ENCODE measurements at places on chromosomes 16 and 17. TPM values are rescaled to one million over a fixed set of nuclear protein-coding genes. Genes with fewer than 3 reads are reported as not detected.

The AATK gene
- polyA plus RNA-seq: 0.48 TPM

The NTN1 gene
- polyA plus RNA-seq: 0.04 TPM

The SOX8 gene
- polyA plus RNA-seq: 0.13 TPM

The GHDC gene
- 1.2 TPM for polyA plus RNA-seq

The AFMID gene
- polyA plus RNA-seq: 37.2 TPM

The KRT14 gene
- polyA plus RNA-seq: not detected

The INCA1 gene
- 2.5 TPM for polyA plus RNA-seq

The GLG1 gene
- 76.7 TPM for polyA plus RNA-seq

The CYGB gene
- 0.28 TPM for polyA plus RNA-seq

The HBM gene
- not detected for polyA plus RNA-seq

The CD300LG gene
- not detected for polyA plus RNA-seq

The KRTAP17-1 gene
- not detected for polyA plus RNA-seq

The CTRB1 gene
- not detected for polyA plus RNA-seq

The CCDC78 gene
- not detected for polyA plus RNA-seq

The TMEM100 gene
- not detected for polyA plus RNA-seq

The NGFR gene
- polyA plus RNA-seq: 5.3 TPM

The CACNG4 gene
- polyA plus RNA-seq: 0.27 TPM

The PRR11 gene
- 0.28 TPM for polyA plus RNA-seq

The GLP2R gene
- not detected for polyA plus RNA-seq

The TAC4 gene
- not detected for polyA plus RNA-seq

The PABPN1L gene
- not detected for polyA plus RNA-seq

The GNG13 gene
- polyA plus RNA-seq: 2,470 TPM

The OTOP2 gene
- polyA plus RNA-seq: not detected

The PRR29 gene
- polyA plus RNA-seq: not detected

The PIRT gene
- polyA plus RNA-seq: 0.95 TPM

The RABEP2 gene
- 0.49 TPM for polyA plus RNA-seq

The IGFALS gene
- polyA plus RNA-seq: not detected

The TBX6 gene
- not detected for polyA plus RNA-seq

The RNU2-1 gene
- not detected for polyA plus RNA-seq

The TEX19 gene
- polyA plus RNA-seq: not detected

The CMTM1 gene
- polyA plus RNA-seq: not detected

The KRT23 gene
- 0.60 TPM for polyA plus RNA-seq

The EVPLL gene
- not detected for polyA plus RNA-seq

The ITGB3 gene
- not detected for polyA plus RNA-seq

The BICDL2 gene
- not detected for polyA plus RNA-seq

The C16orf92 gene
- 0.36 TPM for polyA plus RNA-seq

The FZD2 gene
- not detected for polyA plus RNA-seq

The TMEM95 gene
- polyA plus RNA-seq: not detected

The TLCD3B gene
- 0.71 TPM for polyA plus RNA-seq

The ERN2 gene
- not detected for polyA plus RNA-seq

The ALOXE3 gene
- polyA plus RNA-seq: not detected

The BLMH gene
- 2.5 TPM for polyA plus RNA-seq

The KCNJ12 gene
- polyA plus RNA-seq: 0.20 TPM

The CTF1 gene
- 0.15 TPM for polyA plus RNA-seq

The PROCA1 gene
- polyA plus RNA-seq: 0.74 TPM

Data from Purkinje cell (primary cell).